IPS DF 19.7 (cell line): ENCODE measurements at places on chromosomes 11 and 22.

DNA sequence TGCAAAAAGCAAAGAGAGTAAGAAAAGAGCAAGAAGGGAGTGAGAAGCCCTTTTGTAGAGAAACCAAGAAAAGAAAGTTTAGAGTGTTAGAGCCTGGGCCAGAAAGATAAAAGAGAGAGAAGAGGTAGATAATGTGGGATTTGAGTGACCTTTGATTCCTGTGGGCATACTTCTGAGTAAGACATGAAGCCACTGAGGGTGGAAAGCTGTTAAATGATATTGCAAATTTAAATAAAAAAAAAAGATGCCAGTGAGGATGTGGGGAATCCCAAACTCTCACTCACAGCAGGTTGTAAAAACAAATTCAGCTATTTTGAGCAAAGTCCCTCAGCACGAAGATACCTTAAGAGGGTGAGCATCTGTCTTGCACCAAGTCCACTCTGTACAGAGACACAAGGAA lies 59.4 kb upstream of the TOP3B start:
- DNase-seq: no peak

GRCh38 chr22:49892226-49892899 lies 25.9 kb downstream of the ALG12 start:
- DNase-seq: no peak

GRCh38 chr11:88098289-88098688 lies 77.0 kb downstream of the RAB38 start:
- DNase-seq: no peak

- DNase-seq: no peak
Measured at GRCh38 chr11:70641369-70641768, 243.0 kb downstream of the CTTN start.

DNA sequence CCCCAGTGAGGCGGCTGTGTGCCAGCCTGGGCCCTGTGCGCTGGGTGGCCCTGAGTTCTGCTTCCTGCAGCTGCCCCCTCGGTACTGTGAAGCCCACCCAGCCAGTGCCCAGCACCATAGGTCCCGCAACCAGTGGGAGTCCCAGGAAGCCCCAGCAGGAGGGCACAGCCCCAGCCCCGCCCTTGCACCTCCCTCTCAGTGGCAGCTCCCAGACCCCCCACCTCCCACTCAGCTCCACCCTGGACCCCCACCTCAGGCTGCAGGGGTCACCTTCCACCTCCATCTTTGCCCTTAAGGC lies 30.9 kb downstream of the MOB2 start:
- no peak for DNase-seq

GRCh38 chr22:28986366-28986765 lies 75.3 kb downstream of the C22orf31 start:
- DNase-seq: no peak

DNA sequence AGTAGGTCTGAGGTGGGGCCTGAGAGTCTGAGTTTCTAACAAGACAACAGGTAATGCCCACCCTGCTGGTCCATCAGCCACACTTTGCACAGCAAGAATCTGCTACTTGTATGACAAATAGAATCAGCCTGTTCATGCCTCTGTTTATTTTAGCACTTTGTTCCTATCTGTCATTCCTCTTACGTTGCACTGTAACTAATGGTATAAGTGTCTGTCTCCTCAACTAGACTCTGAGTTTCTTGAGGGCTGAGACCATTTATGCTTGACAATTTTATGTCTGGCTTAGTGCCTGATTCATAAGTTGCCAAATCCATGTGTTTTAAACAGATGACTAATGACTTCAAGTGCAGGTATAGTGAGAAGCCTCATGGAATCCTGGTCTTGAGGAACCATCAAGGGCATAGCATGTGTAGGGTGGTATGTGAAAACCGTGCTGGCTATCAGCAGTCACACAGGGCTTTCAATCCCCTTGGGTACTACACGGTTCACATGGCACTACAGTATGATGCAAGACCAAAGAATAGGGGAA lies 209.7 kb downstream of the C11orf91 start:
- no peak for DNase-seq

GRCh38 chr11:57288771-57289579 lies 35.8 kb downstream of the TNKS1BP1 start:
- DNase-seq: no peak

DNA sequence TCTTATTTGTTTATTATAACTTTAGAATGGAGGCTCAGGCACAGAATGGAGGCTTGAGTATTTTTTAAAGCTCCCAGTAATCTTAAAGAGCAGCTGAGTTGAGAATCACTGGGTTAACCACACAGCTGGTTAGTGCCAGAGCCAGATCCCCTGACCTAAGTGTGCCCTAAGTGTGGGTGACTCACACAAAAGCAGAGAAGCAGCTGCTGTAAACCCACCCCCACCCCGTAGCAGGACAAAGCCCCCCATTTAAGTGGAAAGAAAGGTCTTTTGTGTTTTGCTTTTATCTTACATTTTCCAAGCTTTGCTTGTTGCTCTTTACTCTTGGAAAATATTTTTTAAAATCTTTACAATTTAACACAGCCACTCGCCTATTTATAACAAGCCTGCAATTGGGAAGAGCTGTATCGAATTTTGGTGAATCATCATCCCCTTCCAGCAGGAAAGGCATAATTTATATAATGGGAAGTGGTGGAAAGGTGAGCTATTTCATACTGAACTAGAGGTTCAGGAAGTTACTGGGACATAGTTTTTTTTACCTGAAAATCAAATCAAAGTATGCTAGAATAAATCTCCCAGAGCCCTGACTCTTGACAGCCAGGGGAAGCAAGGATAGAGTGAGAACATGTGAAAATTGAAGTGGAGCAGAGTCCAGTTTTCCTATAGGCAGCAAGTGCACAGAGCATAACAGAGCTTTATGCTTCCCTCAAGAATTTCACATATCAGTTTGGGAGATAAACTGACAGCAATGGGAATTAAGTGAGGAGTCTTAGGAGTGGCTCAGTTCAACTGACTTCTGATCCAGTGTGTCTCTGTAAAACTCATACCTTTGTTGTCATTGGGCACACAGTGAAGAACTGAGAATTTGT lies 405.7 kb downstream of the AASDHPPT start:
- no peak for DNase-seq

GRCh38 chr22:41638124-41638523 lies 17.0 kb downstream of the XRCC6 start:
- DNase-seq: no peak

- no peak for DNase-seq
Measured at GRCh38 chr11:65844231-65844872, 10.6 kb downstream of the SNX32 start.

GRCh38 chr11:61481806-61482205 lies 26.7 kb upstream of the LRRC10B start:
- no peak for DNase-seq

DNA sequence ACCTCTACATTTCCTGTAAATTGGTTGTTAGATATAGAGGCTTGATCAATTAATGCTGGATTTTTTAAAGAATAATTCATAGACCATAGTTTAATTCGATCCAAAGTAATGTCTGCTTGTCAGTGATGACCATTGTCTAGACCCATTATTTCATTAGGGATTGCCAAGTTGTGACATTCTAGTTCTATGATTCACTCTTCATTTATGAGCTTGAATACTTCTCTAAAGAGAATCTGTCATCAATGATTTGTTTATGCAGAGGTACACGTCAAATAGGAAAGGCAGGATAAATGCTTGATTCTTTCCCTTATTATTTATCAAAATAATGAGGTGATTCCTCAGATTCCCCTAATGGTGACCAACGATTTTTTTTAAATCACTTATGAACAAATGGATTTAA lies 24.0 kb upstream of the ROBO3 start:
- DNase-seq: no peak

- DNase-seq: no peak
Measured at GRCh38 chr22:41127451-41127850, 35.1 kb downstream of the EP300 start.

DNA sequence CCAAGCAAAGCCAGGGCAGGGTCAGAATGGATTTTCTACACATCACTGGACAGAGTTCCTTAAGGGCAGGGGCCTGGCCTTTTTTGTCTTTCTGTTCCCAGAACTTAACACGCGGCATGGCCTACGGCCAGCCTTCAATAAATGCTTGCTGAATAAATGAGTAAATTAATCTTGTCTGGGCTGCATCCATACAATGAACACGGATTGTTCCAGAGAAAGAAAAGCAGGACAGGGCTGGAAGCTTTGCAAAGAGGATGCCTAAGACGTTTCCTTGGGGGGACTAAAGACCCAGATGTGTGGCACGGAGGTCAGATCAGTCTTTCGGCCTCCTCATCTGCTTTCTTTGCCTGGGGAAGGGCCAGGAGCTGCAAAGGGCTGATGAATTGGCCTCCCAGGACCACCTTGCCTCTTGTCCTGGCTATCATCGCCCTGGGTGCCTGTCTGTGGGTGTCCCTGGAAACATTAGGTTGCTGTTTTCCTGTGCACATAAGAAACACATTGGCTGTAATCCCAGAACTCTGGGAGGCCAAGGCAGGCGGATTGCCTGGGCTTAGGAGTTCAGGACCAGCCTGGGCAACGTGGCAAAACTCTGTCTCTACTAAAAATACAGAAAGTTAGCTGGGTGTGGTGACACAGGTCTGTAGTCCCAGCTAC lies 20.8 kb upstream of the RFPL3 start:
- DNase-seq: no peak

DNA sequence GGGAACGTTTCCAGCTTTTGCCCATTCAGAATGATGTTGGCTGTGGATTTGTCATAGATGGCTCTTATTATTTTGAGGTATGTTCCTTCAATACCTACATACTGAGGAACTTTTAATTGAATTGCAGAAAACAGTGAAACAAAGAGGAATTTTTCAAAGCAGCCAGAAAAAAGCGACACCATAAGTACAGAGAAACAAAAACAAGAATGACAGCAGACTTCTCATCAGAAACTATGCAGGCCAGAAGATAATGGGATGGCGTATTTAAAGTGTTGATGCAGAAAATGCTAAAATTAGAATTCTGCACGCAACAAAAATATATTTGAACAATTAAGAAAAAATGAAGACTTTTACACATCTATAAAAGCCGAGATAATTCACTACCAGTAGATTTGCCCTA lies 95.4 kb upstream of the TIMP3 start:
- DNase-seq: no peak

DNA sequence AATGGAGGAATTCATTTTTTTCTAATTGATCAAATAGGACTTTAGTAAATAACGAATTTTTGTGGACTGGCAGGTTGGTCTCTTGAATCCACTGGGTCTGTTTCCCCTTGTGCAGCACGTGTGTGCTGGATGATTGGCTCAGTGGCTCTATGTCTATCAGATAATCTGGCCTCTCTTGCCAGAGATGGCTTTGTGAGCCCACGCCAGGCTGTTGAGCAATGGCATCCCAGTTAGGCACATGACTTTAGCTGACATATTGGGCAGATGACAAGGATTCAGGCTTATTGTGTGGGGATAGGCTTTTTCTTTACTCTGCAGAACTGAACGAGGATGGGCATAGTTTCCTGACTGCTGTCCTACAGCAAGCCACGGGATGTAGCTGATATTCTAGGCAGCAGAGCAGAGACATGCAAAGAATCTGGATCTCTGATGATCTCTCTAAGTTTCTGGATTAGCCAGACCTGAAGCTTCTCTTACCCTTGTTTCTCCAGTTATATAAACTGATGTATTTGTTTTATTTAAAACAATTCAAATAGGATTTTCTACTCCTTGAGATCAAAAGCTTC lies 144.9 kb downstream of the ARHGAP42 start:
- DNase-seq: no peak

- DNase-seq: no peak
Measured at GRCh38 chr22:31345331-31346254, 553 bp downstream of the PATZ1 start.

GRCh38 chr22:41539146-41540005 lies 4.9 kb downstream of the POLR3H start:
- DNase-seq: no peak

DNA sequence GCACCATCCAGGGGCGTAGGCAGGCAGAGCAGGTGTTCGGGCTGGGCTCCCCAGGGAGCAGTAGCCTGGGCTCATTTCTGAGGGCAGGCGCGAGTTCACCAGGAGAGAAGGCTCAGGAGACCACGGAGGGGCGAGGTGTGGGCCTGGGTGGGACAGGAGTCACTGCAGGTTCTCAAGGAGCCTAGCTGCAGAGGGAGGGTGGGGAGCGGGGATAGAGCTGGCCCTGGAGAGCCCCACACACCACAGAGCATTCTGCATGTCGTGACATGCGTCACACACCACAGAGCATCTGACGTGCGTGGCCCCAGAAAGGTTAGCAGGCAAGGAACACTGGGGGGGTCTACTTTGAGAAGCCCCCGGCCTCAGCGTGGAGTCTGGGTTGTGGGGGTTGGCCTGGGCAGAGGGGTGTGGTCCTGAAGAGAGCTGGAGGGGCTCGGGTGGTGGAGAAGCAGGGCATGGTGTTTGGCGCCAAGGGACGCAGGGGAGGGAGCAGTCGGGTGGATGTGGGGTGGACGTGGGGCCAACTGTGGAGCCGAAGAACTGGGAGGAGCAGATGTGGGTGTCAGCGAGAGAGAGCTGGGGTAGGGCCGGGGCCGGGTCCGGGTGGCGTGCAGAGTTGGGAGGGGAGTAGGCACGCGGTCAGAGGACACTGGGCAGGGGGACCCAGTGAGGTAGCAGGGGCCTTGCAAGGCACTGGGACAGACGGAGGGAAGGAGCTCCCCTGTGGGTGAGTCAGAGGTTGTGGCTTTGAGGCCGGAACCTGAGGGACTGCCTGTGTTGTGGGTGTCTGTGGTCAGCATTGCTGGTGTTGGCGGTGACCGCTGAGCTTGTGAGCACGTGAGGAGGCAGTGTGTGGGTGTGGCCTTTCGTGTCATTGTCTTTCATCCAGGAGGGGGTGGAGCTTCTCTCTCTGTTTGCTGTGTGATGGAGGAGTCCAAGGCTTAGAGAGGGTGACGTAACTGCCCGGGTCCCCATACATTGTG lies 25.5 kb downstream of the CTTN start:
- DNase-seq: no peak

DNA sequence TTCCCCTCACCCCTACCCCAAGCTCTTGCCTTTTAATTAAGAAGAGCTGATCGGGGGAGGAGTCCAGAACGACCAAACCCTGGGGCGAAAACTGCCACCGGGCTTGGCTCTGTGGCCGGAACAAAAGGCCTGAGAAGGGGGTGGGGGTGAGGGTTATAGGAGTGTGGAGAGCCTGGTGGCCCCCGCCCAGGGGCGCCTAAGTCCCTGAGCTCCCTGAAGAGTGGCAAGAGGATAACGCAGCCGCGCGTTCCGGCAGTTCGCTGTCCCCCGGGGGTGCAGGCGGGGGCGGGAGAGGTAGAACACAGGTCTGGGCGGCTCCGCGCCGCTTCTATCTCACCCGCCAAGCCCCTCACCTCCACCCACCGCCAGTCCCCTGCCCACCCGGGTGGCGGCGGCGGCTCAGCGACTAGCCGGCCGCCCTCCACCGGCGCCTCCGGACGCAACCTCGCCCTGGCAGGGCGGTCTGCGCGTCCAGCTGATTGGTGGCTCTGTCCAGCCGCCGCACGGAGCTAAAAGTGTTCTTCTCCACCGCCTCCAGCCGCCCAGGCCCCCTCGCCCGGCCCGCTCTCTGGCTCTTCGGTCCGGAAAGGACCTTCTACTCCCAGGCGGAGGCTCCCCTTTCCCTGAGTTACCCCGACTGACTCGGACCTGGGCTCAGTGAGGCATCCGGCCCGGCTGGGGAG lies 18.7 kb upstream of the BDNF start:
- no peak for DNase-seq

GRCh38 chr11:78654071-78654470 lies 79.4 kb upstream of the NARS2 start:
- DNase-seq: no peak

- DNase-seq: no peak
Measured at GRCh38 chr22:35605851-35606481, 11.2 kb downstream of the MB start.
